ENCODE measurements at places on chromosomes 16 and 17.
A peak's percentile ranks its signal among the peaks of the same experiment; 100 is the strongest.

DNA sequence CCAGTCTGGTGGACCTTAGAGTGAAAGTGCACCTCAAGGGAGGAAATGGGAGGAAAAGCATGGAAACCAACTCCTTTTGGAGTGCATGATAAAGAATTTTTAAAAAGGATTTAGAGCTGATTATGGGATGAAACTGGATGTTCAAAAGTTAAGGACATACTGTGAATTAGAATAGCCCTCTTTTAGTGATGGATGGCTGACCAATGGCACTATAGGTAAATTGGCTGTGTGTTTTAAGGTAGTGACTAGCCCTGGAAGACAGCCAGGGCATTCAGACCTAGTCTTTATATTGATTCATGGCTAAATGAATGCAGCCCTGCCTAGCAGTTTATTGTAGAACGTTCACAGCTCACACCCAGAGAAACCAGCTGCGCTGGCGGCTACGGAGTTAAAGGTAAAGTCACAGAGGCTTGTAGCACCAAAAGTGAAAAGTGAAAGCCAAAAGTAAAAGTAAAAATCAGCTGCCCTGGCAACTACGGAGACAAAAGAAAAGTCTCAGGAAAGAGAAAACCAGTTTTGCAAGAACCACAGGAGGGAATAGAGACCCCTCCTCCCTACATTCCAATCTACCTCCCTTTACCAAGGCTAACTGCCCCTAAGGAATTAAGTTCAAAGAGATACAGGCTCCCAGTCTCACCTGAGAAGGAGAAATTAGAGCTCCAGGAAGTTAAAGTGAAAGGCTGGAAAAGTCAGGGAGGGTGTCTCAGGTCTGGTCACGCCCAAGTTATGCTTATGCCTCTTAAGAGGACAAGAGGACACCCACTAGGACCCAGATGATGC is 21.8 kb downstream of the ACSM1 start:
- DNase-seq = peak; percentile 1

DNA sequence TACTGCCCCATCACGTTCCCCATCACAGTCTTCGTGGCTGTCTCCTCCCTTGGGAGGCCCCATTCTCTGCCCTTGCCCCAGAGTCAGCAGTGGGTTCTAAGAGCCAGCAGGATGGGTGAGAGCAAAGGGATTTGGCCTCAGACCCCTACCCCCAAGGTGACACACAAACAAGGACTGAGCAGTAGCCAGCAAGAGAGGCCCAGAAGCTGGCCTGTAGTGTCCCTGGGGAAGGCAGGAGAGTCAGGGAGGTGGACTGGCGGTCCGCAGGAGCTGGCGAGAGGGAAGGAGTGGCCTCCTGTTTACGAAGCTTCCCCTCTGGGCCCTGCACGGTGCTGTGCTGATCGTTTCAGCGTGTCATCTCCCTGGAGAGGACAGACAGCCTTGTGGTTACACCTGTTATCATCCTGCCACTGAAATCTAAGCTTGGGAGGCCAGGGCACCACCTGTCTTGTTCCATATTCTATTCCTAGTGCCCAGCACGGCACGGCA is 8.4 kb downstream of the WDR81 start:
- DNase-seq = no peak

- no peak for DNase-seq
Measured at GRCh38 chr17:32141679-32142037, 644 bp upstream of the RHOT1 start.

DNA sequence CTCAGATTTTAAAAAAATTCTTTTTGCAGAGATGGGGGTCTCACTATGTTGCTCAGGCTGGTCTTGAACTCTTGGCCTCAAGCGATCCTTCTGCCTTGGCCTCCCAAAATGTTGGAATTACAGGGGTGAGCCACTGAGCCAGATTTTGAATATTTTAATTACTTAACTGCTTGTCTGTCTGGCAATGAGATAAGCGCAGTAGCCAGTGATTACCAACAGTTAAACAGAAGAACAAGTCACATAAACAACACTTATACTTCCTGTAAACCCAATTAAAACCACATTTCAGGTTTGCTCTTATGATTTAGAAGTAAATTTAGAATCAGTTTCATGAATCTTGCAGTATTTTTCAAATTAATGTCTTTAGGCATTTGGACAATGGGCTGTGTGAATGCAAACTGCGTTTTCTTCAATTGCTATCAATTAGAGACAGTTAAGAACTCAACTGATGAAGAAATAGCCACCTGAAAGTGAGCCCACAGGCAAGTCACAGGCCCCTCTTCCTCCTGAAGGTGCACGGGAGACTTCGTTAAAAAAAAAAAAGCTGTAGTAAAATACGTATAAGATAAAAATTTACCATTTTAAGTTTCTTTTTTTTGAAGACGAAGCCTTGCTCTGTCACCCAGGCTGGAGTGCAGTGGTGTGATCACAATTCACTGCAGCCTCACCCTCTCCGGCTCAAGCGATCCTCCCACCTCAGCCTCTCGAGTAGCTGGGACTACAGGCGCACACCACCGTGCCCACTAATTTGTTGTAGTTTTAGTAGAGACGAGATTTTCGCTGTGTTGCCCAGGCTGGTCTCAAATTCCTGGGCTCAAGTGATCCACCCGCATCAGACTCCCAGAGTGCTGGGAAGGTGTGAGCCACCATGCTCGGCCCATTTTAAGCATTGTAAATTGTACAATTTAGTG is 73.0 kb downstream of the PITPNC1 start:
- no peak for DNase-seq

DNA sequence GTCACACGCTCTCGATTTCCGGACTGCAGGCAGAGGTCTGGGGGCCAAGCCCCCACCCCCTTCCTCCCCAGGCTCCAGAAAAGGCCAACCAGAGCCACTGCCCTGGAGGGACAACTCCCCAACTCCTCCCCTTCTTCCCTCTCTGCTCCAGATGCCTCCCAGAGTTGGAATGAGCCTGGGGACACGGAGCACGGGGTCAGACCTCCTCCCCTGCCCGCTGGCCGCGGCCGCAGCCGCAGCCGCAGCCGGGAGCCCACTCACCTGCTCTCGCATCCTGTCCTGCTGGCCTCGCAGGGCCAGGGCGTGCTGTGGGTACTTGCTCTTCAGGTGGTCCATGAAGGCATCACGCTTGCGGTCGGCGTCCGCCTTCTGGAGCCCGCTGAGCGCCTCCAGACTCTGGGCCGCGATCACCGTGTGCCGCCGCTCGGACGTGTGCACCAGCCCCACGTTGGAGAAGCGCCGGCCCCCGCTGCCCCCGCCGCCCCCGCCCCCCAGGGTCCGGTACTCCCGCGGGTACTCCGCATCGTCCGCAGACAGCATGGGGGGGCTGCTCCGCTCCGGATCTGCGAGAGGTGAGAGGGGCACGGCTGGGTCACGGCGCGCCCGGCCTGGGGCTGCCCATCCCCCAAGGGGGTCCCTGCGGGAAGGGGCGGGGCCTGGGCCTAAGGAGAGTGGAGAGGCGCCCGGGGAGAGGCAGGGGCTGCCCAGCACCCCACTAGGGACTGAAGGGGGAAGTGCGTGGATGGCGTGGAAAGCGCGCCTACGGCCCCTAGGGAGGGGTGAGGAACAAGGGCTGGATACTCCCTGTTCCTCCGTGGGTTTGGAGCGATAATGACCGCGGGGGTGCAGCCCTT is 27.3 kb downstream of the SRCIN1 start:
- DNase-seq = peak; percentile 61

GRCh38 chr17:79075446-79075750 is 774 bp downstream of the ENGASE start:
- peak; percentile 9 for DNase-seq

GRCh38 chr17:825216-825615 is 43.1 kb downstream of the MRM3 start:
- no peak for DNase-seq

DNA sequence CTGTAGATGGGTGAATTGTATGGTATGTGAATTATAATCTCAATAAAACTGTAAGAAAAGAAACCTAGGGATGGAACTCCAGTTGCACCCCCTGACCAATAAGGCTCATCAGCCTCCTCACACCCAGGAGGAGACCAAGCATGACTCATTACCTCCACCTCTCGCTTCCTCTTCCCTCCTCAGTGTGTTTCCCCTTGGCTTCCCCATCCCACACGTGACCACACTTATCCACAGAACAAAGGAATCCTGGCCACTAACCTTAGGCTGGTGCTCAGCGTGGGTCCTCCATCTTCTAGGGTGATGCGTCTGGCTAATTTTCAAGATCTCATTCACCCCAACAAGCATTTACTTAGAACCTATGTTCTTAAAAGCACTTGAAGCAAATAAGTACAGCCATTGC is 36.2 kb upstream of the MAP3K14 start:
- no peak for DNase-seq

DNA sequence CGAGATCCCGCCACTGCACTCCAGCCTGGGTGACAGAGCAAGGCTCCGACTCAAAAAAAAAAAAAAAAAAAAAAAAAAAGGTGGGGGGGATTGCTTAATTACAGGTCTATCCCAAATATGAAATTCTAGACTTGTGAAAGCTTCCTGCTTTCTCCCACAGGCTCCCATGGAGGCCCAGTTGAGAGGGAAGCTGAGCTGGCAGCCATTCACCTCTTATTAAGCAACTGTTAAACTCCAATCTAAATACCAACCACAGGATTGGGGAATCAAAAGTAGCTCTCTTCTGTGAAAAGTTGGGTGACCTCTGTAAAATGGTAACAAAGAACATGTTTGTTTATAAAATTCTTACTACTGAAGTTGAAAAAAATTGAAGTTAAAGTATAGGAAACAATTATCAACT is 45.8 kb upstream of the STAC2 start:
- peak; percentile 28 for DNase-seq

- DNase-seq = no peak
Measured at GRCh38 chr17:12579288-12579687, 86.4 kb upstream of the MYOCD start.

DNA sequence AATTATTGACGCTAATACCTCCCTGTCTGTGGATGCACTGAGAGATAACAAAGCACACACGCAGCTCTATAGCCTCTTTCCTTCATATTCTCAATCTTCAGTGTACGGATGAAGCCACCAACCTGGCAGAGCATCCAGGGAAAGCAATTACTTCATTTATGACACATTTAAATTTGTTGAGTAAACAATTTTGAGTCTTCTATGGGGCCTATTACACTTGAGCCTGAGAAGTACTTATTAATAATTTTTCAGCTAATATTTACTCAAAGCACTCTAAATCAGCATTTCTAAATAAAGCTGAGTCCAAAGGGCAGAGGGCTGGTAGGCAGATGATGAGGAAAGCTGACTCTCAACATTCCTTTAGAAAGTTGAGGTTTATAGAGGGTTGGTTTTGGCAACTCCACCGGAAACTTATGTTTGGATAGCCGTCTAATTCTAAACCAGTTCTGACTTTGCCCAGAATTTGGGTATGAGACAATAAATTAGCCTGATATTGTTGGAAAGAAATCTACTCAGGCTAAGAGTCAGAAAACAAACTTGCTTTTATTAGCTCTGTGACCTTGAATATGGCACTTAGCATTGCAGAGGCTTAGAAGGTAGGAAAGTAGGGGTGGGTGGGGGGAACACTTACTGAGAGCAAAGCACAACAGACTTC is 643.5 kb downstream of the CDH11 start:
- peak; percentile 89 for DNase-seq

DNA sequence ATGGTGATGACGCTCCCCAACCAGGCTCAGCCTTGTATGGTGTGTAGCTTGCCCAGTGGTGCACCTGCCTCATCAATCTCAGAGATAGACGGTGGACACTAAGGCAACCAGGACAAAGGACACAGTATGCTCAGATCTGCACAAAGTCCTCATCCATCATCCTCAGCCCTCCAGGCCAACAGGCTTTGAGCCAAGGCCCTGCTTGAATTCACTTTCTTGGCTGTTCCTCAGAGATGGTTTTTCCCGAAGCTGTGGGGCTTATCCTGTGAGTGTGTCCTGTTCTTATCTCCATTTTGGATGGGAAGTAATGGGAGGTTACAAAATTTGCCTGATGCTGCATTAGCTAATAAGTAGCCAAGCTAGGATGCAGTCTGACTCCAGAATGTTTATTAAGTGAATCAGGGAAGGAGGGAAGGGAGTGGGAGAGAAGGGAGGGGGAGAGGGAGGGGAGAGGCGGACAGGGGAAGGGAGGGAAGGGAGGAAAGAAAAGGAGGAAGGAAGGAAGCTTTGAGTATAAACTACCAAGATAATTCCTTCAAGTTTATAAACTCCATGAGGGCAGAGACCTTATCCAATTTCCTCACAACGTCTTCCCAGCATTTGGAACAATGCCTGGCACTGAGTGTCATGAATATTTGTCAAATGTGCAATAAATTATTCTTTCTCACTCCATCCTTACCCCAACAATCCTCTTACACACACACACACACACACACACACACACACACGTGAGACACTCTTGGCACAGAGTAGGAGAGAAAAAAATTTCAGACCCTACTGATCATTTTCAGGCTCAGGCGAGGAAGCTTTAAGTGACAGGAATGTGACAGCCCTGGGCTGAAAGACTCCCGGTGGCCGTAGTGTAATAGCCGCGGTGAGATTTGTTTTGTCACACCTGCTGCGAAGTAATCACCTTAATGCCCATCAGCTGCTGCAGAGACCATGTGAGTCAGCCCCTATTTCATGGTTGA is 84.3 kb downstream of the BMERB1 start:
- DNase-seq = peak; percentile 78

- DNase-seq = peak; percentile 63
Measured at GRCh38 chr17:65518256-65518655, 43.2 kb downstream of the AXIN2 start.

- DNase-seq = no peak
Measured at GRCh38 chr16:24853169-24853824, 7.5 kb downstream of the SLC5A11 start.

GRCh38 chr17:38879878-38880665 is 10.2 kb downstream of the LASP1 start:
- DNase-seq = peak; percentile 95

DNA sequence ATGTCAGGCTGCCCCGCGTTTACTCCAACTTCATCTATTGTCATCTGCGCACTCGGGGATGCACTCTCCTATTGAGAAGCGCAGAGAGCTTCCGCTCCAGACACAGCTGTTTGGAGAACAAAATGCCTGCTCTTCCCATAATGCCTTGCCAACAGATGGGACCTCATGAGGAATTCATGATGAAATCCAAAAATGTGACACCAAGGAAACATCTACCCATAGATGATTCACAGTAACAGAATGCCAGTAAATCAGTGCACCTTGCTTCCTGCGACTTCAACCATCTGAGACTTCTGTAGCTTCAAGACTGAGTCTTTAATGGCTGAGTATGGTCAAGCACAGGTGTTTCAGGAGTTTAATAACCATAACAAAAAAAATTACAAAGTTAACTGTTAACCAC is 1144.9 kb upstream of the GOT2 start:
- DNase-seq = no peak

All from EH (cell line).